Erythroblast (primary cell): ENCODE measurements at places on chromosomes 5 and 9.

DNA sequence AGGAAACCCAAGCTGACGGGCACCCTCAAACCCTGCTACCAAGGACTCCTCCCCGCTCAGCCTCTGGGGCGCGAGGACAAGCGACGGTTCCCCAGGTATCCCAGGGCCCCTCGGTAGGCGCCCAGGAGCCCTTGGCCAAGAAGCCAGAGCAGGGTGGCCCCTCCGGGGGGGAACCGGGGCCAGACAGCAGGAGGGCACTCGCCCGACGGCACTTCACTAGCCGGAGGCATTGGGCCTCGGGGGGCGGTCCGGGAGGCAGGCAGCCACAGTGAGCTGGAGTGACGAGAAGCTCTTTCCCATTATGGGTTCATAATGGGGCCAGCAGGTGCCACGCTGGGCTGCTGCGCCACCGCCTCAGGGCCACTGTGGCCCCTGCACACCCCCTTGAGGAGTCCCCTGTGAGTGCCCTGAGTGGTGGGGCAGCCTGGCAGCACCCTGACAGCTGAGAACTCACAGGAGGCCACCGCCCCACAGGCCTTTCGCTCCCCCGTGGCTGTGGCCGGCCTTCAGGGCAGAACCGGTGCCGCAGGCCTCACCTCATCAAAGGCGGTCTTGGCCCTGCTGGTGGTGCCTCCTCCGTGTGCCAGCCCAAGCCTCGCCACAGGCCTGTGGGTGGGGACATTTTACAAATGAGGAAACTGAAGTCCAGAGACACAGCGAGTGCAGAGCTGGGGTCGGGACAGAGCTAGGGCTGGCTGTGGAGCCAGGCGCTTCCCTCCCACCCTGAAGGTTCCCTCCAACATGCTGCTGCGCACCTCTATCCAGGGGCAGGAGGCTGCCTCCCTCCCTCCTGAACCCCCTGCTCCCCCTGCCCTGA is 68.7 kb downstream of the PSMB7 start:
- DNase-seq = no peak

- DNase-seq = no peak
These were observed 28.2 kb downstream of the WDR41 start for GRCh38 chr5:77463905-77464304.

- DNase-seq = no peak
These were observed 83.3 kb upstream of the CCDC112 start for GRCh38 chr5:115379622-115380344.

GRCh38 chr9:136561779-136562178 is 15.9 kb upstream of the NOTCH1 start:
- no peak for DNase-seq

GRCh38 chr9:2055203-2055658 is 40.1 kb downstream of the SMARCA2 start:
- no peak for DNase-seq

GRCh38 chr5:14179446-14179845 is 36.3 kb downstream of the TRIO start:
- DNase-seq = no peak

DNA sequence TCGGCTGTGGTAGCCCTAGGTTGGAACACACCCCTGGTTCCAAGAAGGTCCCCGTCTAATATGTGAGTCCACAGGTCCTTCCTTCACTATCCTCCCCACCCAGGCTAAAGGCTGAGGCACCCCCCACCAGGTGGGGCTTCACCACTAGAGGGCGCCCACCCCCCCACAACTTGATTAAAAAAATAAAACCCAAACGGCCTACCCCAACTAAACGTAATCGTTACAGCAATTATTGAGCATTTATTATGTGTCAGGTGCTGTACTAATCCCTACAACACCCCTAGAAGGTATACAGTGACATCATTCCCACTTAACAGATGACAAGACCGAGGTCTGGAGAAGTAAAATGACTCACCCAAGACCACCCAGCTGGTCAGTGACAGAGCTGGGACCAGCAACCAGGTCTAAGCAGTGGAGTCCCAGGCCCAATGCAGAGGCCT is 65.0 kb downstream of the FGF18 start:
- peak; percentile 45 for DNase-seq

DNA sequence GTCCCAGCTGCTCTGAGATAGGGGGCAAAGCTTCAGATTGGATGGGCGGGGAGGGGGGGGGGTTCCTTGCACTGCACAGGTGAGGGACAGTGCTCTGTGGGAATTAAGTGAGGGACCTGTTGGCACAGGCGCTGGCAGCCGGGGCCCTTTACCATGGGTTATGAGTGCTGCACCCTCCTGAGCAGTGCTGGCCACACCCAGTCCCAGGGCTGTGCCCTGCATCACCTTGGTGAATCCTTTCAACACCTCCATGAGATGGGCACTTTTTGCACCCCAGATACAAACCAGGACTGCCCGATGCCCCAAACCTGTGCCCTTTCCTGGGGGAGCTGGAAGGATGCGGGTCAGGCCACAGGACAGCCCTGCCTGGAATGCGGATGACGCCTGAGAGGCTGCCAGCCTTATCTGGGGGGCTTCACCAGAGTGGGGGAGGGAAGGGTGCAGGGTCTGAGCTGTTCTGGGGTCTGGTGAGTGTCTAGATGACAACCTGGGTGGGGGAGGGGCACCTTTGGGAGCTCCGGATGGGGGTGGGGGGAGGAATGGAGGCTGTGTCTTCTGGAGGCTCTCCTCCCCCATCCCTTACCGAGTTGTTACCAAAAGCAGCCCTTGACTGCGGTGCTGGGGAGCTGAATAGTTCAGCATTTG is 5.2 kb downstream of the CRB2 start:
- no peak for DNase-seq

- no peak for DNase-seq
These were observed 704 bp downstream of the SPARC start for GRCh38 chr5:151685749-151686673.

DNA sequence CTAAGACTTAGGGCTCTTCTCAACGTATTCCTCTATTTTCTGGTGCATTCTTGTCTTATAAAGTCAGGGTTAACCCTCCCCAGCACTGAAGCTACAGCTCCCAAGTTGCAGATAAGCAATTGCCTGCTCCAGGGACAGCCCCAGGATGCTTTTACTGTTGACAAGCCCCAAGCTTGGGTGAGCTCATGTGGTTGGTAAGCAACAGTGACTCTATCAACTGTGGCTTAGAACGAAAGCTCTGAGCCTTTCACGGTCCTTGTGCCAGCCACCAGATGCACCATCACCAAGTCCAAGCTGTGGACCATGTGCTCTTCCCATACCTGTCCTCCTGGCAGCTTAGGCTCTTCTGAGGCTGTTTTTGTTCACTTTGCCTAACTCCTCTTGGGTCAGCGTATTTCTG is 13.5 kb downstream of the ADRB2 start:
- no peak for DNase-seq

DNA sequence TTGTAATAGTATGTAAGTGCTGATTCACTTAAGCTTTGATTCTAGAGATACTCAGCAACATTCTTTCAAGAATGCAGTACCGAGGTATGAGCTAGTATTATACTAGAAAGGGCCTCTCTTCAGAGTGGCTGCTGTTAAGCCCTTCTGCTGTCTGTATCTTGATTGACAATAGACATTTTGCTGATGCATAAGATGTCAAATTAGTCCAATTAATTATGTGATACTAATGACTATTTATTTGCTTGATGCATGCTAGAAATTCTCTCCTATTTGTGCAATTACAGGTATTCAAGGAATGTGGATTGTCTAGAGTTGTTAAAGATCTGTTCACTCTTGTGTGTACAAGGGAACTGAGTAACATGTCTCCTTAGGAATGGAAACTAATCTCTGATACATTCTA is 92.3 kb upstream of the PTGER4 start:
- DNase-seq = no peak

DNA sequence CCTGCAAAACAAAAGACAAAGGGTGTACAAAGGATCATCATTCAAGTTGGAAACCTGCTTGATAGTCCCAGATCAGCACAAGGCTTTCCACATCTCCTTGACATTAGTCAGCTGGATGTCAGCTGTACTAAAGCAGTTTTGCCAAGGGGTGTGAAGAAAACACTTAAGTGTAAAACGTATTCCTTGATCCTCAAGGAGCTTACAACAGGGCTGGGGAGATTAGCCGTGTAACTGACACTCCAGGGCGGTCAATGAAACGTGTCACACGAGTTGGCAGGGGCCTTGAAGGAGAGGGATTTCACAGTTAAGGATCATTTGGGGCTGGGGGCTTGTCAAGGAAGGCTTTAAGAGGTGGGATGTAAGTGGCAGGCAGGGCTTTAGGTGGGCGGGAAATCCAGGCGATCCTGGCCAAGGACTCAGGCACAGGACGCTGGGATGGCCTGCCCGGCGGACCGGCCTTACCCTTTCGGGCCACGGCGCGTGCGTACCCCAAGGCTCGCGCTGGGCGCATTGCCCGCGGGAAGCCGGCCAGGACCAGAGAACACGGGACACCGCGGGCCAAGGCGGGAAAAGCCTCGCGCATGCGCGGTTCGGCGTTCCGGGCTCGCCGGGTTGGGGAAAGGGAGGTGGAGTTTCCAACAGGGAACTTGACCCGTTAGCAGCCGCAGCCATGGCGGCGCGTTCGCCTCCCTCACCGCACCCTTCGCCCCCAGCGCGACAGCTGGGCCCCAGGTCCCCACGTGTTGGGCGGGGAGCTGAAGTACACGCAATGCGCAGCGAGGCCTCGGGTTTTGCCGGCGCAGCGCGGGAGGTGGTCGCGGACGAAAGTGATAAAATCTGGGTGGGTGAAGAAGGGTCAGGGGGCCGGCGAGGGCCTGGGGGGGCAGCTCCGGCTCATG is at the start of gene CNTLN:
Gene CNTLN (plus strand): TSS at position 645 of the 899 bp plus-strand sequence. CDS start 26 bp downstream, at position 671.
- DNase-seq = peak; percentile 94
